ENCODE measurements at places on chromosomes 7 and 10.

GRCh38 chr10:73823391-73823790 lies 12.0 kb upstream of the NDST2 start:
- DNase-seq = no peak

DNA sequence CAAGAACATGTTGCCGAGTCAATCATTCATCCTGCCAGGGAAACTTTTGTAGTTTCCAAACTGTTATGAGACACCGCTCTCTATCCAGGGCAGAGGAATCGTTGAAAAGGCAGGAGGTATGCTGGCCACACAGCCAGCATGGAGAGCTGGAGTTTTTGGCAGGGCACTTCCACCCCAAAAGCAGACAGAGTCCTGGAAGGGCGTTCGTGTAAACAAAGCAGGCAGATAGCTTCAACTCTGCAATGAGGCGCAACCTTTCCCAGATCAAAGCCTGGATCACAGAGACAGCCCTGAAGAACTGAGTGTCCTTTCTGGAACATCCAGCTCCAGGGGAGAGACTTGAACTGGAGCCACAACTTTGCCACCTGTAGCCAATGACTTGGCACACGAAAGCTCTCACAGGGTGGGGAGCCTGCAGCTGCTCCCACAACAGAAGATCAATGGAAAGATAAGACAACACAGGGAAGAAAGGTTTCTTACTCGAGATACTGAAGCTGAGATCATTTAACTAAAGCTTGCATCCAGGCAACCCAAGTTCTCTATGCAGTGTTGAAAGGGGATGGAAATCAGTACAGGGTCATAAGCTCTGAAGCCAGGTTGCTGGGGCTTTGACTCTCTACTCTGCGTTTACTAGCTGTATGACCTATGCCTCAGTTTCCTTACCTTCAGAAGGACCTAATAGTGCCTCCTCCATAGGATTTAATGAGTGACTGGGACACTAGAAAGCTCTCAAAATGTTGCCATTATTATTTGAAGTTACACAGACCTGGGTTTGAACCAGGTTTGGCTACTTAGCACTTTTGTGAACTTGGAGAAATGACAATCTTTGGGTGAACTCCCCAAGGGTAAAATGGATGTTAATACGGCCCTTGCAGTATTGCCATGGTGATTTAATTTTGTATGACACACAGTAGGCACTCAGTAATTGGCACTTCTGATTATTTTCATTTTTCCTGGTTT lies 434.8 kb upstream of the NPVF start:
- no peak for DNase-seq

- peak; percentile 8 for DNase-seq
Observed at GRCh38 chr10:53209944-53210611, 437.5 kb upstream of the MBL2 start.

GRCh38 chr10:94150541-94151184 lies 156.9 kb downstream of the PLCE1 start:
- no peak for DNase-seq

DNA sequence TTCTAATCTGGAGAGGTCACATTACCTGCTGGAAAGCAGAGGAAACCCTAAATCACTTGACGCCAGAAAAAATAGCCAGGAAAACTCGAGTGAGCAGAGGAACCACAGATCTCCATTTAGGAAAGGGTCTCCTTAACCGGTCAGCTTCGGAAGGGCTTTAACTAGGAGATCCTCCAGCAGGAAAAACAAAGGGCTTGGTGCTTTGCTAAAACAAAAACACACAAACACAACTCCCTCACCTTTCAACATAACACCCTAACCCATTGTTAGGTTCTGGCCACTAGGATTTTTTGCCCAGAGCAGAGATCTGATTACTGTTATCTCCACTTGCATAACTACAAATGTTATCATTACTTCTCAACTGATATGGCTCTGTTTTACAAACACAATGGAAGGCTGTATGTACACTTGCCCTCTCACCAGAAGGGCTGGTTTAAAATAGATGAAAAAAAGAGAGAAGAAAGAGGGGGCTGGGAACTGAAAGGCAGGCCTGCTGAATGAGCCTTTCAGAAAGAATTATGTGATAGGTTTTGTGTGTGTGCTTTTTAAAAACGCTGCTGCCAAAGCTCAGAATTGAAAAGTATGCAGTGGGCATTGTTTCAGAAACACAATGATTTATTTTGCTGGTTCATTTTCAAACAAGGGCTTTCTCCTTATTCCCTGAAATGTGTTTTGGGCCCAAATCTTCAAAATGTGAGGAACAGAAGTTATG lies 161.5 kb downstream of the FGFR2 start:
- no peak for DNase-seq
